ENCODE measurements at places on chromosomes 16 and 17.

GRCh38 chr17:79530361-79531105, 80.3 kb downstream of the RBFOX3 start:
- H3K4me3 ChIP-seq, result no peak overlapping the region
- H3K36me3 ChIP-seq, result no peaks in the 10 kb centered on the region
- H3K4me1 ChIP-seq, result no peaks in the 10 kb centered on the region

- peak overlapping the region; percentile 50 for H3K4me3 ChIP-seq
- peak; percentile 50 for DNase-seq
- H3K36me3 ChIP-seq, result peaks cover under 1% of the 10 kb centered on the region
- no peaks in the 10 kb centered on the region for H3K27me3 ChIP-seq
- peak overlapping the region; percentile 26 for H3K27ac ChIP-seq
Measured at GRCh38 chr17:64128787-64129514, 993 bp downstream of the ERN1 start.

DNA sequence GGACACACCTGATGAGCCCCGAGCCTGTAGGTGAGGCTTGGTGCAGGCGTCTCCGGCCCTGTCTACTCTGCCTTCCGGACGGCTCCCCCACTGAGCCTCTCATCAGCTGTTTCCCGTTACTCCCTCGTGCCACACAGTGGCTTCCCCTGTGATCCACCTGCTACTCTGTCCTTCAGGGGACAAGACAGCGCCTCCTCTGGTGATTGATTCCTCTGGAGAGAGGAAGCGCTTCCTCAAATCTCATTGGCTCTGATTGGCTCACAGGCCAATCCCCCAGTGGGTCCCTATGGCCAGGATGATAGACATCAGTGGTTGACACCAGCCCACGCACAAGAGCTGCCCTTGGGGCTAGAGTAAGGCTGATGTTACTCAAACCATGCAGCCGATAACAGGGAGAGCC, 24.0 kb downstream of the RNF213 start:
- H3K27ac ChIP-seq, result no peak overlapping the region
- peaks cover 21% of the 10 kb centered on the region for H3K4me1 ChIP-seq
- no peak for DNase-seq
- H3K36me3 ChIP-seq, result peaks cover 67% of the 10 kb centered on the region
- no peak overlapping the region for H3K4me3 ChIP-seq
- H3K27me3 ChIP-seq, result no peaks in the 10 kb centered on the region

DNA sequence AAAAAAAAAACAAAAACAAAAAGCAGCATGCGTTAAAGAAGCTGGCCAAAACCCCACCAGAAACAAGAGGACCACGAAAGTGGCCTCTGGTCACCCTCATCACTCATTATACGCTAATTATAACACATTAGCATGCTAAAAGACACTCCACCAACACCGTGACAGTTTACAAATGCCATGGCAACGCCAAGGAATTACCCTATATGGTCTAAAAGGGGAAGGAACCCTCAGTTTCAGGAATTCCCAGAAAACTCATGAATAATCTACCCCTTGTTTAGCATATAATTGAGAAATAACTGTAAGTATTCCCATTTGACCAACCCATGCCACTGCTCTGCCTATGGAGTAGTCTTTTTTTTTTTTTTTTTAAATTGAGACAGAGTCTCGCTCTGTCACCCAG, 77.6 kb downstream of the EMP2 start:
- H3K27ac ChIP-seq, result no peak overlapping the region
- H3K4me3 ChIP-seq, result no peak overlapping the region
- DNase-seq, result no peak
- no peaks in the 10 kb centered on the region for H3K27me3 ChIP-seq
- H3K4me1 ChIP-seq, result no peaks in the 10 kb centered on the region
- H3K36me3 ChIP-seq, result no peaks in the 10 kb centered on the region

GRCh38 chr17:73379826-73380225, 68.0 kb upstream of the CDC42EP4 start:
- no peaks in the 10 kb centered on the region for H3K4me1 ChIP-seq
- no peak overlapping the region for H3K4me3 ChIP-seq
- no peaks in the 10 kb centered on the region for H3K27me3 ChIP-seq
- no peak for DNase-seq

DNA sequence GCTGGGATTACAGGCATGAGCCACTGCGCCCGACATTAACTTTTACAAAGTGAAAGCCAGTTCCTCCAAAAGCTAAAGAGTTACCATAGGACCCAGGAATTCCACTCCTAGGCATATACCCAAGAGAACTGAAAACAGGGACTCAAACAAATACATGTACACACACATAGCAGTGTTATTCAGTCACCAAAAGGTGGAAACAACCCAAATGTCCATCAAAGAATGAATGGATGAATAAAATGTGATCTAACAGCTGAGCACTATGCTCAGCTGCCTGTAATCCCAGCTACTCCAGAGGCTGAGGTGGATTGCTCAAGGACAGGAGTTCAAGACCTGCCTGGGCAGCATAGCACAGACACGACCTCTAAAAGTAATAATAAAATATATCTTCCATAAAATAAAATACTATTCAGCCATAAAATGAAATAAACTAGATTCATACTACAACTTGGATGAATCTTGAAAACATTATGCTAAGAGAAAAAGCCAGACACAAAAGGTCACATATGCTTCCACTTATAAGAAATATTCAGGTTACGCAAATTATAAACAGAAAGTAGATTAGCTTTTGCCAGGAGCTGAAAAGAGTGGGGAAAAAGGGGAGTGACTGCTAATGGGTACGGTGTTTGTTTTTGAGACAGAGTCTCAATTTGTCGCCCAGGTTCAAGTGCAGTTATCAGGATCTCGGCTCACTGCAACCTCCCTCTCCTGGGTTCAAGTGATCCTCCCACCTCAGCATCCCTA, 9.3 kb upstream of the USP7 start:
- no peaks in the 10 kb centered on the region for H3K4me1 ChIP-seq
- H3K27me3 ChIP-seq, result no peaks in the 10 kb centered on the region
- no peaks in the 10 kb centered on the region for H3K36me3 ChIP-seq
- H3K4me3 ChIP-seq, result no peak overlapping the region
- no peak overlapping the region for H3K27ac ChIP-seq

DNA sequence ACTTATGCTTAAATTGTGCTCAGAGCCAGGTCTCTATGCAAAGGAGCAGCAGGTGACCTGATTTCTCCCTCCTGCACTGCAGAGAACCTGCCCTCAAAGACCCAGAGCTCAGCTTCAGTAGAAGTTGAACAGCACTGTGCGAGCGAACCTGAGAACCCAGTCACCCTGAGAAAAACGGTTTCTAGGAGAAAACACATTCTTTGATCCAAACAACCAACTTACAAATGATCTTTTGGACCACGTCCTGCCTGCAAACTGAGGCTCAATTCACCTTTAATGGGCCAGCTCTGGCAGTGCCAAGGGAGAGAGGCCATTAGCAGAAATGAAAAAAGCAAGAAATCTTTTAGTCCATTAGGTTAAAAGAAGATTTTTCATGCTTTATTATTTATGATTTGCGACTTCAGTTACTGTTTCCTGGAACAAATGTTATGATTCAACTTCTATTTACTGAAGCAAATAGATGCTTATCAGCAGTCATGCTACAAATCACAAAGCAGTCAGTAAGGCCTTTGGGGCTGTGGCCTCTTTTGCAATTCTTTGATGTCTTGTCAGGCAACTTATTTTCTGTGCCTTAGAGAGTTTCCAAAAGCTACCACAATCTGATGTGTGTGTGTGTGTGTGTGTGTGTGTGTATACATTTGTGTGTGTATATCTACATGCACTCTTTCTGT, 65.7 kb upstream of the LRRC37A3 start:
- H3K4me1 ChIP-seq, result peaks cover 42% of the 10 kb centered on the region
- H3K36me3 ChIP-seq, result no peaks in the 10 kb centered on the region
- no peaks in the 10 kb centered on the region for H3K27me3 ChIP-seq
- H3K27ac ChIP-seq, result peak overlapping the region; percentile 94
- H3K4me3 ChIP-seq, result no peak overlapping the region

DNA sequence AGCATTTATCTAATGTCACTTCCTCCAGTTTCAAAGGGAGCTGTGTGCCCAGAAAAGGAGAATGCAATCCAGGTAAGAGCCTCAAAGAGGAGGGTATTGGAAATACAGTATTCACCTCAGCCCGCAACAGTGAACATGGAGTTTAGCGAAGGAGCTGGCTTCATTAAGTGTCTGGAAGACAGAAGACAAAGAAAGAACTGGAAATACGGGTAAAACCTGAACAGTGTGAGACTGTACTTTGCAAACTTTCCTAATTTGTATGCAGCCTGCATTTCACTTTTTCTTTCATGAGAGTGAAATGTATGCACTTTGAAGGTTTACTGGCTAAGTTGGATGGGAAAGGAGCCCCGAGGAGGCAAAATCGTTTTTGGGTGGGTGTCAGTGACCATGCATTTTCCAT, 478.4 kb downstream of the HS3ST3B1 start:
- no peaks in the 10 kb centered on the region for H3K4me1 ChIP-seq
- H3K27me3 ChIP-seq, result no peaks in the 10 kb centered on the region
- no peaks in the 10 kb centered on the region for H3K36me3 ChIP-seq
- no peak overlapping the region for H3K27ac ChIP-seq

DNA sequence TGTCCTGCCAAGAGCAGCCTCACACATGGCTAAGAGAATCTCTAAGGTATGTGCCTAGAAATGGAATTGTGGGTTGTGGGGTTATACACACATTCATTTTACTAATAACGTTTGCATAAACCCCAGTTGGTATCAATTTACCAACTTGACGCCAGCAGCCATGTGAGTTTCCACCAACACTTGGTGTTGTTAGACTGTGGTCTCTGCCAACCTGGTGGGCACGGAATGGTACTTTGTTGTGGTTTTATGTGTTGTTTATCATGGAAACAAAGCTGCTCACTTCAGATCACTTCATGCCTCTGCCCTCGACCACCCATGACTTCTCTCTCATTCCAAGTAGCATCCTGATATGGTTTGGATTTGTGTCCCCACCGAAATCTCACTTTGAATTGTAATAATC, 152.0 kb upstream of the CDC42EP4 start:
- no peaks in the 10 kb centered on the region for H3K36me3 ChIP-seq
- no peak for DNase-seq
- H3K4me1 ChIP-seq, result peaks cover 7% of the 10 kb centered on the region
- no peak overlapping the region for H3K27ac ChIP-seq
- H3K4me3 ChIP-seq, result no peak overlapping the region

GRCh38 chr17:21007646-21008045, 35.2 kb downstream of the USP22 start:
- no peaks in the 10 kb centered on the region for H3K27me3 ChIP-seq
- no peak for DNase-seq
- H3K4me3 ChIP-seq, result no peak overlapping the region
- no peak overlapping the region for H3K27ac ChIP-seq
- peaks cover 87% of the 10 kb centered on the region for H3K36me3 ChIP-seq

DNA sequence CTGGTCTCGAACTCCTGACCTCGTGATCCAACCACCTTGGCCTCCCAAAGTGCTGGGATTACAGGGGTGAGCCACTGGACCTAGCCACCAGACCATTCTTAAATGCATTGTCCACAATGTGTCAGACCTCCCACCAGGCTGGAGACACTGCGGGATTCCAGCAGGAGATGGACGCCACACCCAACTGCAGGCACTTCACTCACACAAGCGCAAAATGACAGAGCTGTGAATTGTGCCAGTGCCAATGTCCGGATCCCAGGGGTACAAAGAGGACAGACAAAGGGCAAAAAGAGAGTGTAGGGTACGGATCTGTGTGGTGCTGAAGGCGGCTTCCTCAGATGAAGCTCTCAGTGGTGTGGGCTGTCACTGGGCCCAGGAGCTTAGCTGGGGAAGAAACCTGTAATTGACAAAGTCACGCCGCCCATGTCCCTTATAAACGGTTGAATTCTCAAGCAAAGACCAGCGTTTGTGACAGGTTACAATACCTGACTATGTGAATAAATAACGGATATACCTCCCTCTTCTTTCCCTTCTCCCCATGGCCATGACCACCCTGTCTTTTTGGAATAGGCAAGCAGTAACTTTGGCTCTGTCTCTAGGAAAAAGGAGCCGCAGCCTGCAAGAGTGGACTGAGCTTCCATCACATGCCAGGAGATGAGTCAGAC, 40.0 kb downstream of the HS3ST3A1 start:
- H3K27me3 ChIP-seq, result no peaks in the 10 kb centered on the region
- no peaks in the 10 kb centered on the region for H3K4me1 ChIP-seq
- H3K4me3 ChIP-seq, result no peak overlapping the region

GRCh38 chr16:68646953-68647659, 2.0 kb downstream of the CDH3 start:
- no peak overlapping the region for H3K27ac ChIP-seq
- H3K4me1 ChIP-seq, result peaks cover 15% of the 10 kb centered on the region
- DNase-seq, result no peak
- H3K36me3 ChIP-seq, result no peaks in the 10 kb centered on the region
- peaks cover 37% of the 10 kb centered on the region for H3K27me3 ChIP-seq

DNA sequence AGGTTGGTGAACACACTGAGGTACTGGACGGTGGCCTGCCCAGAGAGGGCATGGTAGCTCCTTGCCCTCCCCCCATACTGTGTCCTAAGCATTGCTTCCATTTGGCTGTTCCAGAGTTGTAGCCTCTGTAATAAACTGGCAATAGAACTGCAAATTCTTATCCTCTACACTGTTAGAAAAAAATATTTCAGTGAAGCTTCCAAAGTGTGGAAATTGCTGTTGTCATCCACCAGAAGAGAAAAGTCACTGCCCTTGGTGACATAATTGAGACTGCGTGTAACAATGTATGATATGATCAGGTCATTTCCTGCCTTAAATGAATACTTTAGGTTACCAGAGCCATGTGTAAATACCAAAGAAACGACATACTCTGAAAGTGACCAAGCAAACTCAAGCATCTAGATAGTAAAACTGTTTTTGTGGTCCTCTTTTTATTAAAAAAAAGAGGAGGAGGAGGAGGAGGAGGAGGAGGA, 65.9 kb downstream of the CEP95 start:
- H3K4me3 ChIP-seq, result no peak overlapping the region
- peak; percentile 21 for DNase-seq

GRCh38 chr16:66639091-66639885, 34.8 kb downstream of the CMTM3 start:
- H3K27ac ChIP-seq, result no peak overlapping the region
- no peaks in the 10 kb centered on the region for H3K36me3 ChIP-seq
- DNase-seq, result no peak
- H3K4me1 ChIP-seq, result no peaks in the 10 kb centered on the region
